ENCODE measurements at places on chromosomes 1 and 21.

DNA sequence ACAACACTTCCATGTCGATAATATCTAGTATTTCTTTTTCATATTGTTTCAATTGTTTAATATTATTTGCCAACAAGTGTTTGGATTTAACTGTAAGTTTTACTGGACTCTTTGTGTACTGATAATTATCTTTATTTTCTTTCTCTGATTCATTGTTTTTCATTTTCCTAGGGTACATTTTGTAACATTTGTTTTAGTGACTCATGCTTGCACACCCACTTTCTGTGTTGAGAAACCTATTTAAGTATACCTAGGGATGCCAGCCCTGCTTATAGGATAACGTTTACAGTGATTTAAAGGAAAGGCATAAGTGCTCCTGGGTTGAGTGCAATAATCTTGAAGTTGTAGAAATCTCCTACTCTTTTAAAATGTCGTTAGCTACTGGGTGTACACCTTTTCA, 1386.0 kb upstream of the ADGRL4 start:
- no peak for DNase-seq

GRCh38 chr1:40648200-40648599, 17.3 kb downstream of the RIMS3 start:
- DNase-seq = no peak

GRCh38 chr1:15275921-15276683, 29.1 kb downstream of the FHAD1 start:
- no peak for DNase-seq

GRCh38 chr1:182600036-182600713, 4.0 kb downstream of the RGS16 start:
- no peak for DNase-seq

GRCh38 chr21:44791246-44791645, 10.4 kb downstream of the UBE2G2 start:
- DNase-seq = no peak

- no peak for DNase-seq
Observed at GRCh38 chr1:84642774-84643173, 47.5 kb downstream of the SSX2IP start.

GRCh38 chr1:214018386-214019268, 30.9 kb downstream of the PROX1 start:
- no peak for DNase-seq

DNA sequence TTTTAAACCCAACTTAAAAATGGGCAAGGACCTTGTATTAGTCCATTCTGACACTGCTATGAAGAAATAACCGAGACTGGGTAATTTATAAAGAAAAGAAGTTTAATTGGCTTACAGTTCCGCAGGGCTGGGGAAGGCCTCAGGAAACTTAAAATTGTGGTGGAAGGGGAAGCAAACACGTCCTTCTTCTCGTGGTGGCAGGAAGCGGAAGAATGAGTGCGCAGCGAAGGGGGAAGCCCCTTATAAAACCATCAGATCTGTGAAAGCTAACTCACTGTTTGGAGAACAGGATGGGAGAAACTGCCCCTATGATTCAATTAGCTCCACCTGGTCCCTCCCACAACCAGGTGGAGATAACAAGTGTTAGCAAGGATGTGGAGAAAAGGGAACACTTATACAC, 237.7 kb downstream of the SEC16B start:
- no peak for DNase-seq

- no peak for DNase-seq
Observed at GRCh38 chr1:23759277-23759676, 16.0 kb downstream of the ELOA start.

DNA sequence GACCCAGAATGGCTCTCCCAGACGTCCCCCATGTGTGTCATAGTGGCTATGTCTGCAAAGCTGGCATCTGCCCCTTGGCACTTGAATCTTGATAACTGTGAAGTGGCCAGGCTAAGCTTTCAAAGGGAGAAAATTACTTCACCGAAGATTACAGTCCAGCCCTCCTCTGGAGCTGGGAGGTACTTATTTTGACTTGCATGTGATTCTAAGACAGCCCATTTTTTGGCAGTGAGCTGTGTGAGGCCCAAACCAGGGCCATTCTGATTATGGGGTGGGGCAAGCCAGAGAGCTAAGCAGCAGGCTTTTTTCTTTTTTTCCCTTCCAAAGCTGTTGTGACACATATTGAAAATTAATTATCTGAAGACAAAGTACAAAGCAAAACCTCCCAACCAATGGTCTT, 42.1 kb upstream of the C8B start:
- DNase-seq = no peak

DNA sequence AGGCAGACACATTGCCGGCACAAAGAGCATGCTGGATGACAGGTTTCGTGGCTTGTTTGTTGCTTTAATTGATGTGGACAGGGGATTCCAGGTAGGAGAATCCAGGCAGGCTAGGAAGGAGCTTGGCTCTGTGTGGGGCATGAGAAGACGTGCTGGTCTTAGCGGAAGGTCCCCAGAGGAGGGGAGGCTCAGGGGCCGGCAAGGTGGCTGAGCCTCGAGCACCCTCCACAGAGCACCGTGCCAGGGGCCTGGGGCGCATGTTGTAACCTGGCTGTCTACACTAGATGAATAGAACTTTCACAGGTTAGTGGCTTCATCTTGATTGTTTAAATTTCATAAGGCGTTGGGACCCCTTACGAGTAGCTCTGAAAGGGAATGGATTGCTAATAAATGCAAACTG, 223.1 kb downstream of the CAMTA1 start:
- no peak for DNase-seq

- no peak for DNase-seq
Observed at GRCh38 chr1:245448975-245449431, 294.2 kb downstream of the KIF26B start.

GRCh38 chr21:34617753-34618339, 2.9 kb upstream of the RCAN1 start:
- DNase-seq = no peak

DNA sequence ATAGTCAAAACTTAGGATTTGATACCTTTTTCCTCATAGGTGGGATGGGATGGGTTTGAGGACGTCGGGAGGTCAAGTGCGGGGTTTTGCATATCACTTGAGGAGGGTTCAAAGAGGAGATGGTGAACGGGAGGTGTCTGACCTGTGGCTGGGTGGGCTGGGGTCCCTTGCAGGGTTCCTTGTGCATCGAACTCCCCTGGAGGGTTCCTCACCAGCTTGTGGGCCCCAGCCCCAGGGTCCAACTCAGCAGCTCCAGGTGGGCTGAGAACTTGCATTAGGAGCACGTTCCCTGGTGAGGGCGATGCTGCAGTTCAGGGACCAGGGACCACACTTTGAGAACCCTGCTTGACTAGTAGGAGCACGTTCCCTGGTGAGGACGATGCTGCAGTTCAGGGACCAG, 23.2 kb downstream of the TRPM2 start:
- DNase-seq = no peak

DNA sequence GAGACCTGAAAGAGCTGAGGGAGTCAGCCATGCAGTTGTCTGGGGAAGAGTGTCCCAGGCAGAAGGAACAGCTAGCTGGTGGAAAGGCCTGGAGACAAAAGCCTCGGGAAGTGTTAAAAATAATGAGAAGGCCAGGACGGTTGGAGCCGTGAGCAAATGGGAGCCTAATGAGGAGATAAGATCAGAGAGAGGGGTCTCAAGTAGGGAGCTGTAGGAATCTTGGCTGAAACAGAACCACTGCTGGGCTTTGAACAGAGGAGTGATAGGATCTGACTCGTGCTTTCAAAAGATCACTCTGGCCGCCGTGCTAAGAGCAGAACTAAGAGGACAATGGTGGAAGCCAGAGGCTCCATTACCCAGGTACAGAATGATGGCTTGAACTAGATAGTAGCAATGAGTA, 1.9 kb upstream of the FOXJ3 start:
- no peak for DNase-seq

- no peak for DNase-seq
Observed at GRCh38 chr1:82225421-82226185, 424.9 kb downstream of the ADGRL2 start.

DNA sequence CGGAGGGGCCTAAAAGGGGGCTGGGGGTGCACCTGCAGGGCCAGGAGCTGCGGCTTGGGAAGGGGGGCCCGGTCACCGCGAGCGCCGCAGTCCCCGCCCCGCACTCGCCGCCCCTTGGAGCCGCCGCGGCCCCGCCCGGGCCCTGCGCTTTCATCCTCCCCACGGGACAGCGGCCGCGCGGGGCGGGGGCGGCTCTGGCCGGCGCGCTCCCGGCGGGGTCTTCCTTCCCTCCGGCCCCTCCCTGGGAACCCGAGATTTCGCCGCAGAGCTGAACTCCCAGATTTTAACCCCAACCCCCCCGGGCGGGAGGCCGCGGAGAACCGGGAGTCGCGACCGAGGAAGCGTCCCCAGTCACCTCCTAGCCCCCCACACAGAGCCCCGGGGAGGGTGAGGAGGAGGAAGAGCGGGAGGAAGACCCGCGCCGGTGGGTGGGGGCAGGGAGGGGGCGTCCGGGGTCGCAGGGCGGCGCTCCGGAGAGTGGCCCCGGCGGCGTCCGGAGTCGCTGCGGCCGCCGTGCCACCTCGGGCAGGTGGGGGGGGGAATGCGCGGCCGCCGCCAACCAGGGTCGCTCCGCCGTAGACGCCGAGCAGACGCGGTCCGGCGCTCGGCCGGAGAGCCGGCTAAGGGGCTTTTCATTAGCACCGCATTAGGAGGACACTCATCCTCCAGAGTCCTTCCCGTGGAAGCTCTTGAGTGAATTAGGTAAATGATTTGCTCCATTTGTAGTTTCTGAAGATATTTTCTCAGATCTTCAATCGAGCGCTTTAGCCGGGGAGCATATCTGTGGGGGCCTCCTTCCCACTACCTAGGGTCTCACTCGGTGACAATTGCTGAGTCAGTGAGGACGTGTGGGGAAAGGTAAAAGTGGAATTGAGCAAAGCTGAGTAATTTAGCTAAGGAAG, 31.6 kb upstream of the NFIA start:
- DNase-seq = no peak

DNA sequence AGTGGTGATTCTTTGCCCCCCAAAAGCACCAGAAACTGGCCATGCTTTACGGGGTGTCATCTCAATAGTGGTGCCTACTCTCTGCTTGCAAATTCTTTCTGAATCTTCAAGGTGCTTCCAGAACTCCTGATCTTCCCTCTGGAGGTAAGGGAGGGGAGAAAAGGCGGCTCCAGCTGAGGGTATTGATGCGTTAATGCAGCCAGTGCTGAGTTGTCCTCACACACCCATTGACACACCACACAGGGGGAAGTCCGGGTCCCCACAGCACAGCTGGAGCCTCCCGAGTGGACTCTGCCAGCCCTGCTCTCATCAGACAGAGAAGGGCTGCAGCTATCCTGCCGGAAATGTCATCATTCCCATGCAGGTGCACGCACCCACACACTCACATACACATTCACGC, 1.2 kb downstream of the VSIG8 start:
- no peak for DNase-seq

DNA sequence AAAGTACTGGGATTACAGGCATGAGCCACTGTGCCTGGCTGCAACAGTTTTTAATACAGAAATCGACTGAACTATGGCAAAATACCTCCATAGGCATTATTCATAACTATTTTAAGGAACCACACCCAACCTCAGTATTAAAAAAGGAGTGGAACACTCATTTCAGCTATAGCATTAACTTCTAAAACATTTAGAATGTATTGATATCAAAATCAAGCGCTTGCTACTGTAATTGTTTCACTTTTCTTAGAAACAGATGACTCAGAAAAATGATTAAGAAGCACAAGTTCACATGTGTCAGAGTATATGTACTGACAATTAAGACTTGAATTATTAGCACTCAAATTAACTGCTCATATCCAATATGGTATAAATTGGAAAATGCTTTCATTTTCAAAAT, 15.1 kb downstream of the AIDA start:
- DNase-seq = no peak

DNA sequence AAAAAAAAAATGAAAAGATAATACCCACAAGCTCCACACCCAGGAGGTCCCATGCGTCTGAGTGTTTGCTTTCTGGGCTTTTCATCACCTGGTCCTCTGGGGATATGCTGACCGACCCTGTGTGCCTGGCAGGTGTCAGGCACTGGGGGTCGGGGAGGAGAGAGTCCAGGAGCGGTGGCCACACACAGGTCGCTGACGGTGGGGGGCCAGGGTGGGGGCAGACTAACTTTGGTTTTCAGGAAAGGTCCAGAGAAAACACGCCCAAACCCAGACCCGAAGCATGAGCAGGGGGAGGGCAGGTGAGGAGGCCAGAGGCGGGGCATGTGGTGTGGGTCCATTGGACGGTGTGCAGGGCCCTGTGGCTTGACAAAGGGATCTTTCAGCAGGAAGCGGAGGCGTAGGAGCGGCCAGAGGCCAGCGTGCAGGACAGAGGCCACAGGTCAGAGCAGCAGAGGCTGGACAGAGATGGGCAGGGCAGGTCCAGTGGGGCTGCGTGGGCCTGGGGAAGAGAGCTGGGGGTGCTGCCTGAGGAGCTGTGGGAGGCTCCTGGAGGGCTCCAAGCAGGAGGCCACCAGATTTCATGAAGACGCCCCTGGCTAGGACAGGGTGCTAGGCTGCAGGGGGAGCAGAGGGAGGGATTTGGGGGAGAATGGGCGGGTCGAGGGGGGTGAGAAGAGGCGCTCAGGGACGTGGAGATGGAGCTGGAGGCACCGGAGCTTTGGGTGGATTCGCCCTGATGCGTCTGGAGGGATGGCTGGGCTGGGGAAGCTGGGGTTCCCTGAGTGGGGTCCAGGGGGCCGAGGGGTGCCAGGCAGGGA, 15.8 kb downstream of the RNF223 start:
- DNase-seq = no peak
